Activated T-helper 1 cell treated with anti-CD3 and anti-CD28 coated beads, Interleukin-2, amount 50 U/mL, for 16 hours (primary cell): ENCODE measurements at places on chromosomes 1 and 21.

DNA sequence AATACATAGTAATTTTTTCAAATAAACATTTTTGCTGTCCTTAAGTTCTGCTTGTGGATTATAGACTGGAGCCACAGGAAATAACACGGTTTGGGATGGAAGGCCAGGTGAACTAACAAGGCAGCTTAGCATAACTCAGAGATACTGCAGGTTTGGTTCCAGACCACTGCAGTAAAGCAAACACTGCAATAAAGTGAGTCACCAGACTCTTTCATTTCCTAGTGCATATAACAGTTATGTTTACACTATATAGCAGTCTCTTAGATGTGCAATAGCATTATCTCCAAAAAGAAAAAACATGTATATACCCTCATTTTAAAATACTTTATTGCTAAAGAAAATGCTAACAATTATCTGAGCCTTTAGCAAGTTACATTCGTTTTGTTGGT lies 22.0 kb downstream of the LRRC42 start:
- DNase-seq: no peak

- DNase-seq: no peak
These were observed 78.6 kb downstream of the NME7 start for GRCh38 chr1:169289016-169289415.

- no peak for DNase-seq
These were observed 13.8 kb upstream of the SFN start for GRCh38 chr1:26848941-26849774.

GRCh38 chr1:244301595-244302130 lies 150.0 kb downstream of the ADSS2 start:
- DNase-seq: no peak

DNA sequence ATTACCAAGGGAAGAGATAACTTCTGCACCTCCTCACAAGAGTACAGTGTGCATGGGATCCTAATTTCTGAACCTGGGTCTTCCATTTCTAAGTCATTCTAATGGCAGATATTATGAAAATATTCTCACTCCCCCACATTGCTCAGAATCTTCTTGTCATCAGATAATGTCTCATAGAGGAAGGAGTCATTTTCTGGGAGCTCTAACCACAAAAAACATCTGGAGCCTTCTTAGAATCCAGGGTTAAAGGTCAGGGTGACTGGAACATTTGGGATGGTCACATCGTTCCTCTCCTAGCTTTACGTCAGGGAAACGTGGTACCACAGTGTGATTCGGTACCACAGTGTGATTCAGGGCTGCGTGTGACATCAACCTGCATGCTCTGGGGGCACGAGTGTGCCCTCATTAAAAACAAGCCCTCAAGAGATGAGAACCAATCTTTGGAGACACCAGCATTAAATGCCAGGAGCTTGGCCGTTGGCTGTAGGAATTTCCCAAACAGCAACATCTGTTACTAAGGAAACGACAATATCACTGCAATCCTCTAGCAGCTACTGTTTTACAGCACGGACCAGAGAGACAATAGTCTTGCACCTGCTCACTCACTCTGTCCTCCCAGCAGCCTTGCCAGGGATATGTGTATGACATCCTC lies 179.1 kb downstream of the PSMG1 start:
- DNase-seq: no peak

DNA sequence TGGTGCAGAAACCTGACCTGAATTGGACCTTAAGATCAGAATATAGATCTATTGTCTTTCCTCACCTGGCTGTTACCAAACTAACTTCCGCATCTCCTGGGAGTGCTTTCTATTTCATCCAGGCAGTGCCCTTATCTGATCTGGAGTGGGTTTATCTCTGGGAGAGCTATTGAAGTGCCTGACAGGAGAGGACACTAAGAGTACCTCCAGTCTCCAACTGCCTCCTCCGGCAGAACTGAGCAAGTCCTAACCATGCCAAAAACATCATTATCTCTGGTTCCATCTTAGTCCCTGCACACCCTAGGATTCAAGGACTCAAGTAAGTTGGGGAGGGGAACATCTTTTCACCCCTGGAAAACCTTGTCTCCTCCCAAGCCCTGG lies 12.4 kb upstream of the KCNJ15 start:
- no peak for DNase-seq

DNA sequence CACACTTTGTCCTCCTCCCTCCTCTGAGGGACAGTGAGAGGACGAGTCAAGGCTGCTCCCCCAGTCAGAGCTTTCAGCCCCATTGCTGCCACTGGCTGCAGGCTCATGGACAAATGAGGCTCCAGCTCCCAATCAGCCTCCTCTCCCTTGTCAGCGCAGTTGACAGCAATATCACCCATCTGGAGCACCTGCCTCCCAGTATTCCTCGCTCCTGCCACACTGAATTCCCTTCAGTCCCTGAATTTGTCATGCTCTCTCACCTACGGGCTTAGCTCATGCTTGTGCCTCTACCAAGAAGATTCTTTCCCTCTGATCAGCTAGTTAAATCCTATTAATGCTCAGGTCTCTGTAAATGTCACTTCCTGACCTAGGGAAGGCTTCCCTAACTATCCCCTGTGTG lies 54.4 kb upstream of the SYT6 start:
- no peak for DNase-seq

DNA sequence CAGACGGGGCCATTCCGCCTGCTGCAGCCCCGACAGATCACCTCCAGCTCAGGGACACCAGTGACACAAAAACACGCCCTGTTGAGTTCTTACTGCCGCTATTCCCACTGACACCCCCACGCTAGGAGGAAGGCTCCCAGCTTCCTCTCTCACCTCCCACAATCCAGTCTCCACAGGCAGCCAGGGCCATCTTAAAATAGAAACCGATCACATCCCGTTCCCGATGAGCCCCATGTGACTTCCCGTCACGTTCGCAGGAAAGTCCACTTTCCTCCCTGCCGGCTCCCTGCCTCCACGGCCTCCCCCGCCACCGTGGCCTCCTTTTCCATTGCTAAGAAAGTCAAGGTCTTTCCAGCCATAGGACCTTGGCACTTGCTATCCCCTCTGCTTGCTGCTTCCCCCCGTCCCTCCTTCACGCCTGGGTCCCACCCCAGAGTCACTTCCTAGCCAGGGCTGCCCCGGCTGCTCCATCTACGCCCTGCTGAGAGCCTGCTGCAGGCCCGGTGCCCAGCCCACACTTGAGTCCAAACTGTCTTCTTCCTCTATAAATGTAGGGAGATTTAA lies 24.0 kb upstream of the DDOST start:
- no peak for DNase-seq

- no peak for DNase-seq
These were observed 143.5 kb downstream of the SLC30A10 start for GRCh38 chr1:219784660-219785381.

GRCh38 chr1:3841491-3841890 lies 15.5 kb downstream of the CEP104 start:
- no peak for DNase-seq

DNA sequence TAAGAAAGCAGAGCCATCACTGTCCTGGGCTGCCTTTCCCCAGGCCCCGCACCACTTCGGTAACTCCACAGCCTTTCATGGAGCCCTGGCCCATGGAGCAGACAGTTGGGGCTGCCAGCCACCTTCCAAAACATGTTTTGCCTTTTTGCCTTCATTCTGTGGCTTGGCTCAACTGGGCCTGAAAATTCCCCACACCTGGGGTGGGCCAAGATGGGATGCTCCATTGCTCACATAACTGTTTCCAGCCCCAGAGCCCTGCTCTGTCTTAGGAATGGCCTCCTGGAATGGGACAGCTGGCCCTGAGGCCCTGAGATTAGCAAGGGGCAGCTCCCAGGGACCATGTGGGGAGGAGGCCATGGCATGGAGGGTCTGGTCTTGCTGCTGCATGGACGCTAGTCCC lies 10.9 kb upstream of the PRELP start:
- no peak for DNase-seq

- DNase-seq: no peak
These were observed 11.4 kb upstream of the LAMC1 start for GRCh38 chr1:183011859-183012258.

- DNase-seq: no peak
These were observed 205.3 kb downstream of the PBX1 start for GRCh38 chr1:164764333-164764732.

- DNase-seq: no peak
These were observed 57.8 kb upstream of the USP24 start for GRCh38 chr1:55272994-55273393.

- DNase-seq: no peak
These were observed 133.6 kb downstream of the SYF2 start for GRCh38 chr1:25098717-25099116.

DNA sequence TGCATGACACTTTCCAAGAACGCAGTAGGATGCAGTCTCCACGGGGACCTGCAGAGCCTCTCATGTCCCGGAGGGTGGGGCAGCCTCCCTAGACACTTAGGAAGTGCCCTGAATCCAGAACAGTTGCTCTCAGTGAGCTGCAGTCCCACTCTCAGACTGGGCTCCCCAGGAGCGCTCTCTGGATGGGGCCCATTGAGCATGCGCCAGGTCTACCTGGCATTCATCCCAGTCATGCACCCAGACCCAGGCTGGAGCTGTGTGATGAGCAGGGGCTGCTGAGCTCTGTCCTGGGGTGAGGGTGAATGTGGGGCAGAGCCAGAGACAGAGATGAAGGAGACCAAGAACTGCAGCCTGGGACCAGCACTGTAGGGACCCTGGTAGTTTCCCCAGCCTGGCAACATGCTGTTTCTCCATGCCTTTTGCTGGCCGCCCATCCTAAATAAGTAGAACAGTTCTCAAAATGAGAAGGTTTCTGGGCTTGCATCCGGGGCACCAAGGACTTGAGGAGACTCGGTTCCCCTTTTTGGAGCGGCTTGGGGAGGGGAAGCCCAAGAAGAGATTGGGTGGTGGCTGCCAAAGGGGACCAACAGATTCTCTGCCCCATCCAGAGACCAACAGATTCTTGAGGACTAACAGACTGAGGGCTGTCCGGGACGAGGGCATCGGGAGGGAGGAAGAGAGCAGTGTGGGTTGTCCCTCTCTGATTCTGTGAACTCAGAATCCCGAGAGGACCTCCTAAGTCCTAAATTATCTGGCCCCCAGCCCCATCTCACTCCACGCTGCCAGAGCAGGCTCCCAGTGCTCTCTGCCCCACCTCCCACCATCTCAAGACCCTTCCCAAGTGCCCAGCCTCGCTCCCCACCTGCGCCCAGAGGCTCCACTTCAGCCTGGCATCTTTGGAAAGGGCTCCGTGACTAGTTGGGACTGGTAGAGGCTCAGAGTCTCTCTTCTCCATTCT lies 1.0 kb upstream of the PGLYRP4 start:
- no peak for DNase-seq

DNA sequence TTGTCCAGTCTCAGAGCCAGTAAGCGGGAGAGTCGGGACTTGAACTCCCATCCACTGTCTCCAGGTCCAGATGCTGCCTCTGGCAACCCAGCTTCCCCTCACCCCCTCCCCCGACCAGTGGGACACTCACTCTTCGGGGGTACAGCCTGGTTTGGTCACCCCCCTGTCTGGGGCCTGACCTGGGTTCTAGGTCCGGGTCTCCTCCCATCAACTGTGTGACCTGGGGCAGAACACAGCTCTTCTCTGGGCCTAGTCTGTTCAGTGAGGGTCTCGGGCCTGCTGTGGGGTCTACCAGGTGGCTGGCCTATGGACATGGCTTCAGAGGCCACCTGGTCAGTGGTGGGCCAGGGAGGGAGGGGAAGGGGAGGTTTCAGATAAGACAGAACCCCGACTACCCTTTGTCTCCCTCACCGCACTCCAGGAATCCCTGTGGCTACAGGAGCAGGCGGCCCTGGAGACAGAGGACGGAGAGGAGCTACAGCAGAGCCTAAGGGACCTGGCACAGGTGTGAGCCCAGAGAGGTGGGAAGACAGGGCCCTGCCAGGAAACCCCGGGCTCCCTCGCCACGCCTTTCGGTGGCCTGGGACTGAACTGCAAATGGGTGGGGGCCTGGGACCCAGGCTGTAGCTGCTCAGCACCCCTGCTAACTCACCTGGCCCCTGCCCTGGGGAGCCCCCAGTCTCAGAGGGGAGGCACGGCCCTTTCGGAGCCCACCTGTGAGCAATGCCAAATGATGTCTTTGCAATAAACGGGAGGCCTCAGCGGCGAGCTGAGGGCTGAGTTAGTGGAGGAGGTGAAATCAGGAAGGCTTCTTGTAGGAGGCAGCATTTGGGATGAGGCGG lies 4.1 kb upstream of the NBPF3 start:
- no peak for DNase-seq

GRCh38 chr1:216884614-216885229 lies 161.5 kb upstream of the ESRRG start:
- DNase-seq: no peak
